ENCODE measurements at places on chromosomes 3 and 15.
A peak's percentile ranks its signal among the peaks of the same experiment; 100 is the strongest.

DNA sequence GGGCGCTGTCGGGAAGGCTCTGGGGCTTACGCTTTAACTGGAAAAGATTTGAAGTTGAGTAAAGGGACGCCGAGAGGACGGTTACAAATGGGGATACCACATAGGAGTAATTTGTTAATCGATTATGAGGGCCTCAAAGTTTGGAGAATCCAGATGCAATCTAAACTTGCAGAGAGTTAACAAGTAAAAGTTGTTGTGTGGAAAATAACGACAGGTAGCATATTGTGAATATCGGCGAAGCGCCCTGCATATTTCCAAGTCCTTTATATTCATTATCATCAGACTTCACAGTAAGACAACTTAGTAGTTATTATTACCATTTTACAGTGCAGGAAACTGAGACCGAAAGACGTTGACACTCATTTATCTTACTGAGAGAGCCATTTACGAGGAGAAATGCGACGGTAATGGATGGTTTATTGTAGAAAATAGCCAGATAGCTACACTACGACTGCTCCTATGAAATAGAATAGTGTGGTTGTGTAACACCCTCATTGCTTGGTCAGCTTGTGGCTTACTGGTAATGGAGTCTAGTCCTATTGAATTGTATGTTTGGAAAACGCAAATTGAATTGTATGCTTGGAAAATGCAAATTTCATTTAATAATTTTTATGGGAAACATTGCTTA is 700 bp downstream of the MKRN2 start:
- peak; percentile 69 for DNase-seq

DNA sequence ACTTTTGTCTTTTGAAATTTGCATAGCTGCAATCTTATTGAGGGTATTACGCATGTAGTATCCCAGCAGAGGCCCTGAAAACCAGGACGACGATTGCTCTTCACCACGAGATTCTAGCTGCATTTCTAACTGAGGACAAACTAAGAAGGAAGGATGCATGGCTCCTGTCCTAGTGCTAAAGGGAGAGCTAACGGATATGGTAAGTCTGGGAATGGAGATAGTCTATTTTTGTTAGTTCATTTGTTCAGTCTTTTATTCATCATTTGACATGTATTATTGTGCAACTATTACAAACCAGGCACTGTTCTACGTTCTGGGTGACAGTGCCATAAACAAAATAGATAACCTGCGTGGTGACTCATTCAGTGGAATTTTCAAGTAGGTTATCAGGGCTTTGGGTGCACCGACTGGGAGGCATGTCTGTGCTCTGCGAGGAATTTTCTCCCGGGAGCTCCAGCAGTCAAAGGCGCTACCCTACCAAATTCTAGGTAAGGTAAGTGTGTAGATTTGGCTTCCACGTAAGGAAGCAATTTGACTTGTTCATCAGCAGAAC is 51.9 kb upstream of the ETV5 start:
- no peak for DNase-seq

DNA sequence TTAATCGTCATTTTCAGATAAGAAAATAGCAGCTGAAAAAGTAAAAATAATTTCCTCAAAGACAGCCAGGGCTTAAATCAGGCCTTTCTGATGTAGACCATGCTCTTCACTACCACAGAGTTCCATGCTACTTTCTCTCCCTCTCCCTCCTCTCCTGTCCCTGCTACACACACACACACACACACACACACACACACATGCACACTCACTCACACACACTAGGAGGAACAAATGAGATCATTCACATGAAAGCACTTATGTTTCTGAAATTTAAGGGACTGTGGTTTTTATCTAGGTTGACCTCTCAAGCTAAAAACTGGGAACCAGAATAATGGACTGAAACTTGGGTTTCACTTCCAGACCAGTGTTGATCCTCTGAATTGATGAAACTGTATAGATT is 4.1 kb upstream of the PSMA4 start:
- no peak for DNase-seq

DNA sequence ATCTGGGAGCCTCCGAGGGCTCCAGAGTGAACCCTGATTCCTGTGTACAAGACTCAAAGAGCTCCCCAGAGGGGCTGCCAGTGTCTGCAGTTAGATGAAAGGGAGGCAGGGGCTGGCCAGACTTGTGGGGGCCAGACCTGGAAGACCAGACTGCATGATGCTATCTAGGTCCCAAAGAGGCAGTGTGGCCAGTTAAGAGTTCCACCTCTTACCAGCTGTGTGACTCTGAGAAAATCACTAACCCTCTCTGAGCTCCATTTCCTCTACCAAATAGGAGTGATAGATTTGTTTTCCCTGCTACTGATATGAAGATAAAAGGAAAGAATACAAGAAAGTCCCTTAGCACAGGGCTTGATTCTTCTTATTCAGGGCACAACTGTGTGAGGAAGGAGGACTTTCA is 29.0 kb downstream of the ACSBG1 start:
- DNase-seq = no peak

DNA sequence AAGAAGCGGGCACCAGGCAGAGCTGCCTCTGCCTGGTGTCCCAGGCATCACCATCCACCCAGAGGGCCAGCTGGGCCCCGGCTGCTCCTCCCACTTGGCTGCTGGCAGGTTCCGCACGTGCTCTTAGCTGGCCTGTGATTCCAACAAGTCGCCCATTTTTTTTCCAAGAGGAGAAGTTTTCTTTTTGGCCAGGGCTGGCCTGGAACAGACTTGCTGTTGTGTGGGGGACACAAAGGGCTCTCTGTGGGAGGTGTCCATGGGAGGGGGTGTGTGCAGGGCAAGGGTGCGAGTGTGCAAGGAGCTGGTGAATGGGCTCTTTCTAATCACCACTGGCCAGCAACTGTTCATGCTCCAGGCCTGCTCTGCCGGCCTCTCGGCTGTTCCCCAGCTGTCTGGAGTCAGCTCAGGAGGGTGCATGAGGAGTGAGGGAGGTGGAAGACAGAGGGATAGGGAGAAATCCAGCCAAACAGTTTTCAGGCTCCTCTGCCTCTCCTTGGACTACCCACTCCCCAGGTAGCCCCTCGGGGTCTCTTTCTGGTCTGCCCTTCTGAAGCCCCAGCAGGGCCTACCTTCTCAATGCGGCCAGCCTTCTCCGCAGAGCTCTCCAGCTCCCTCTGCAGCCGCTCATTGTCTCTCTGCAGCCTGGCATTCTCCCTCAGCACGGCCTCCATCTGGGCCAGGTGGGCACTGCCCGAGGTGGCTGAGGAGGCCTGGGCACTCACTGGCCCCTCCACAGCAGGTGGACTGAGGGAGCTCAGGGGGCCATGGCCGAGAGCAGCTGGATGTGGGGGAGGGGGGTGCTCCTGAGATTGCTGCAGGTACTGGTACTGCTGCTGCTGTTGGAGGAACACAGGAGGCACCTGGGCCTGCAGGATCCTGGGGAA is 7.1 kb downstream of the AMOTL2 start:
- no peak for DNase-seq

DNA sequence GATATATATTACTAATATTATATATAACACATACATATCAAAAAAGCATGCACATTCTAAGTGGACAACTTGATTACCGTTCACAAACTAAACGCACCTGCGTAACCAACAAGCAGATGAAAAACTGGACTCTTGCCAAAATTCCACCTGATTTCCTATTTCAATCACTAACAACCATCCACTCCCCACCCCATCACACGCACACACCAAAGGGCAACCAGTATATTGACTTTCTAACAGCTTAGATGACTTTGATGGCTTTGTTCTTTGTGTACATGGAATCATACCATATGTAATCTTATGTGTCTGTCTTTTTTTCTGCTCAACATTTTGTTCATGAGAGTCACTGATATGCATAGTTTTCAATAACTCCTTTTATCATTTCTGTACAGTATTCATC is 496.8 kb upstream of the ARRDC4 start:
- no peak for DNase-seq

GRCh38 chr3:115648559-115648958 is 25.2 kb downstream of the GAP43 start:
- DNase-seq = no peak

GRCh38 chr15:101203607-101204189 is 48.1 kb downstream of the CHSY1 start:
- no peak for DNase-seq

GRCh38 chr3:159200176-159200575 is 398.3 kb downstream of the MFSD1 start:
- no peak for DNase-seq

- DNase-seq = no peak
These were observed 182.7 kb downstream of the MEIS2 start for GRCh38 chr15:36917411-36918267.

- no peak for DNase-seq
These were observed 359.4 kb downstream of the VPS13C start for GRCh38 chr15:61700803-61701202.

DNA sequence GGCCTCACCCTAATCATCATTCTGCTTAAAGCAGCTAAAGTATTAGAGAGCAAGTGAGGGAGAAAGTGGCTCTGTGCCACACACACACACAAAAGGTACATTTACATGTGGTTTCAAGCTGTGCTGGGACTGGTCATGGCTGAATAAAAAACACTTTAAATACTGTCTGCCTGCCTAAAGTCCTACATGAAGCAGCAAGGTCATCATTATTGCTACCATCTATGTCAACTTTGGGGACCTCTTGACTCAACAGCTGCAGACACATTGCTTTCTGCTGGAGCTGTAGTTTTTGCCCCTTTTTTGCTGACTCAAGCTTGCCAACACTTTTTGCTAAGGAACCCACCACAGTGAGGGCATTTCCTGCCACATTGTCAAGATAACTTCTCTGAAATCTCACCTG is 1237.9 kb downstream of the ROBO2 start:
- peak; percentile 1 for DNase-seq

DNA sequence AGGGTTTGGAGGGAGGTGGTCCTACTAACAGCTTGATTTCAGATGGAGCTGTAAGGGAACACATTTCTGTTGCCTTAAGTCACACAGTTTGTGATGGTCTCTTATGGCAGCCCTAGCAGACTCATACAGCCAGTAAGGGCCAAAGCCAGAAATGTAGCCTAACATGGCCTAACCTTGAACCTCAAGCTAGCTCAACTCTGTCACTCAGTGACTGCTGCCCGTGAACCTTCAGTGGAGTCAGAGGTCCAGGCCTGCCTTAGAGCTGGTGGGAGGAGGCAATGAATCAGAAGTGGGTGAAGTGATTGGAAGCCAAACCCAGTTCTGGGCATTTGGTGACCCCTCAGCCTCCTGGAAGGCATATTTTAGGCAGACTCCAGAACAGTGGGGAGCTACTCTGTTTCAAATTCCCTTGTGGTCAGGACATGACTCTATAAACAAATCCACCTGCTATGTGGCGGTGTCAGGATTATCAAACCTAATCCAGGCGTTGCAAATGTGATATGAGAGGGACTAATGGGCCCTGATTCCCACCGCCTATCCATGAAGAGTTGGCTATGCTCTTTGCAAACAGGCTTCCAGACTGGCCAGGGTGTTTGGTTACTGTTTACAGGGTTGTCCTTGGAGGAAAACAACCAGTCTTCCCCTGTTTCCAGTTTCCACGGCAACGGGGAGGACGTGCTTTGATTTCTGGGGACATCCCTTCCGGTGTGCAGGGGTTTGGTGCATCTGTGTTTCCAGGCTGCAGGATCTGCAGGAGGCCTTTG is 105.9 kb upstream of the AGBL1 start:
- DNase-seq = no peak

DNA sequence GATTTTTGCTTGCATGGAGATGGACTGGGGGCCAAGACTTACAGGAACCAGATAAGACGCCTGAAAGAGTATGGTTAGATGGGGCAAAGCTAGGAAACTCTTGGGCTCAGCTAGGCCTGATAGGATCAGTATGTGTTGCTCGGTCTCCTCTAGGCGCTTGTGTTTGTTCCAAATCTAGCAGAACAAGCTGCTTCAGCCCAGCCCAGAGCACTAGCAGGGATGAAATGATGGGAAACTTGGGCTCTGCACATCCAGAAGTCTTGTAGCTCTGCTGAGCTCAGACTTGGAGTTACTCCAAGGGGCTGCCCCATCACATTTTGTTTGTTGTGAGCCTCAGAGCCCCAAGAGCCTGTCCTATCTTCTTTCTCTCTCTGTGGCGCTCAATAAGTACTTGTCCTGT is 34.7 kb downstream of the FOXL2 start:
- DNase-seq = peak; percentile 79

- DNase-seq = no peak
These were observed 23.8 kb downstream of the KBTBD12 start for GRCh38 chr3:127938800-127939199.

DNA sequence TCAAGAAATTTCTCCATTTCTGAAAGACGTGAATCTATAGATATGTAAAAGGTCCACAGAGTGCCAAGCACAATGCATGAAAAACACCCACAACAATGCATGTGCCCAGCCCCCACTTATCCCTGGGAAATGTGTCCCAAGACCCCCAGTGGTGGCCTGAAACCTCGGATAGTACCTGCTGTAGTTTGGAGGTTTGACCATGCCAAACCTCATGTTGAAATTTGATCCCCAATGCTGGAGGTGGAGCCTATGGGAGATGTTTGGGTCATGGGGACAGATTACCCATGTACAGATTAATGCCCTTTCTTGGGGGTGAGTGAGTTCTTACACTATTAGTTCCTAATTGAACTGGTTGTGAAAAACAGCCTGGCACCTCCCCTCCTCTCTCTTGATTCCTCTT is 21.4 kb upstream of the MYZAP start:
- DNase-seq = no peak

DNA sequence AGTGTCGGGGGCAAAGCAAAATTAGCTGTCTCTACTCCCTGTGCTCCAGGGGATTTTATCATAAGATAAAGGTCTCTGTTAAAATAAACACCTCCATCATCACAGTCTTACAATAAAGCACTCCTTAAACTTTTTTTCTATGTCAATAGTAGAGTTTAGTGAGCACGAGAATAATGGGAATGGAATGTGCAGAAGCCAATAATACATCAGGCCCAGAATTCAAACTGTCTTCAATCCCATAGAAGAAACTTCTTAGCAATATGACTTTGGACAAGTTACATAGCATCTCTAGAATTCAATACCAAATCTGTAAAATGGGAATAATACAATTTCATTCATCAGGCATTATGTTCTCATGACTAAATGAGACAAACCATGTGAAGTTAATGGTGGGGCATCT is 49.0 kb upstream of the EPHA3 start:
- no peak for DNase-seq

DNA sequence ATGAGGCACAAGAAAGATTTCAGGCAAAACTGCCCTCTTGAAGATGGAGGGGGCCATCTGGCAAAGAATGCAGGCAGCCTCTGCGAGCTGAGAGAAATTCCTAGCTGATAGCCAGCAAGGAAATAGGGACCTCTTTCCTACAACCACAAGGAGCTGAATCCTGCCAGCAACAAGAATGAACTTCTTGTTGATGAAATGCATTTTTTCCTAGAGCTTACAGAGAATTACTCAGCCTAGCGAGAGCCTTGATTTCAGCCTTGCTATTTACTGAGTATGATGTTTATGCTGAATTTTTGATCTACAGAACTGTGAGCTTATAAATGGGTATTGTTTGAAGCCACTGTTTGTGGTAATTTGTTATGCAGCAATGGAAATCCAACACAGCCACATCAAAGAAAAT is 148.5 kb upstream of the NAALADL2 start:
- no peak for DNase-seq

- peak; percentile 43 for DNase-seq
These were observed 144.4 kb upstream of the IGF1R start for GRCh38 chr15:98503970-98504369.

- DNase-seq = no peak
These were observed 332.5 kb upstream of the MANF start for GRCh38 chr3:51052562-51052961.

- DNase-seq = no peak
These were observed 19.5 kb upstream of the TIMP4 start for GRCh38 chr3:12178091-12178820.

- peak; percentile 46 for DNase-seq
These were observed 75.6 kb upstream of the MBNL1 start for GRCh38 chr3:152192936-152193672.

GRCh38 chr3:65401359-65402305 is 637.1 kb downstream of the MAGI1 start:
- no peak for DNase-seq

GRCh38 chr3:133487920-133488540 is 85.5 kb upstream of the CDV3 start:
- peak; percentile 71 for DNase-seq

Data from hematopoietic multipotent progenitor cell treated with erythropoietin and hydrocortisone succinate and interleukin-3 and kit ligand, for 6 days (in vitro differentiated cells).